Heart left ventricle (tissue), 16 donors: ENCODE measurements at places on chromosomes 2 and 18.

- no peak for DNase-seq
These were observed 21.7 kb upstream of the POLI start for GRCh38 chr18:54247511-54248175.

GRCh38 chr2:68784188-68784587 lies 49.6 kb downstream of the ARHGAP25 start:
- no peak for DNase-seq

GRCh38 chr2:240136671-240137292 lies 677 bp upstream of the COPS9 start:
- DNase-seq: no peak

DNA sequence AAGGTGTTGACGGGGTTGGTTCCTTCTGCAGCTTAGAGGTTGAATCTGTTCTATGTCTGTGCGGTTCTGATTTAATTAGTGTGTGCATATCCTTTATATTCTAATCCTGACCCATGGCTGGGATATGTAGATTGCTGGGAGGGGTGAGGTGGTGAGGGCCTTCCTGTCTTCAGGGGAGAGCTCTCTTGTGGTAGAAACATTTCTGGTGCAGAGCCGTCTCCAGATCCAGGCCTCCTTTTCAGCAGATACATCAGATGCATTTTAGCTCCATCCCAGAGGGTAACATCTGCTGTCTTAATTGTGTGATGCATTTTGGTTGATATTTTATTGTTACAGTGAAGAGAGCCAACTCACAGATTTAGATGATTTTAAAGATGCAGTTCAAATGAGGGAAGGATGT lies 227.8 kb downstream of the AGAP1 start:
- DNase-seq: no peak

- no peak for DNase-seq
These were observed 688.4 kb upstream of the PIK3C3 start for GRCh38 chr18:41266616-41267015.

DNA sequence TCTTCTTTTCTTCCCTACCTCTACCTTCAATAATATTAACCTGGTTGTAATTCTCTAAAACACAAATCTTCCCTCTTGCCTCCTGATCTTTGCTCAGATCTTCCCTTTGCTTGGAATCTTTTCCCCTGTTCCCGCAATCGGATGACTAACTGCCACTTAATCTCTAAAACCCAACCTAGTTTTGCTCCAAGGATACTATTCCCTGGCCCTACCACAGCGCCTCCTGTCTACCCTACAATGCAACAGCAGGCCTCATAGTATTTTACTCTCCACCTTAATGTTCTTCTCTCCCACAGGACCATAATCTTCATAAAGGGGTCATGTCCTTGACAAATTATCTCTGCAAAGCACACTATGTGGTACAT lies 246.8 kb upstream of the TNP1 start:
- no peak for DNase-seq

- no peak for DNase-seq
These were observed 115.5 kb upstream of the ITGA6 start for GRCh38 chr2:172311921-172312345.

DNA sequence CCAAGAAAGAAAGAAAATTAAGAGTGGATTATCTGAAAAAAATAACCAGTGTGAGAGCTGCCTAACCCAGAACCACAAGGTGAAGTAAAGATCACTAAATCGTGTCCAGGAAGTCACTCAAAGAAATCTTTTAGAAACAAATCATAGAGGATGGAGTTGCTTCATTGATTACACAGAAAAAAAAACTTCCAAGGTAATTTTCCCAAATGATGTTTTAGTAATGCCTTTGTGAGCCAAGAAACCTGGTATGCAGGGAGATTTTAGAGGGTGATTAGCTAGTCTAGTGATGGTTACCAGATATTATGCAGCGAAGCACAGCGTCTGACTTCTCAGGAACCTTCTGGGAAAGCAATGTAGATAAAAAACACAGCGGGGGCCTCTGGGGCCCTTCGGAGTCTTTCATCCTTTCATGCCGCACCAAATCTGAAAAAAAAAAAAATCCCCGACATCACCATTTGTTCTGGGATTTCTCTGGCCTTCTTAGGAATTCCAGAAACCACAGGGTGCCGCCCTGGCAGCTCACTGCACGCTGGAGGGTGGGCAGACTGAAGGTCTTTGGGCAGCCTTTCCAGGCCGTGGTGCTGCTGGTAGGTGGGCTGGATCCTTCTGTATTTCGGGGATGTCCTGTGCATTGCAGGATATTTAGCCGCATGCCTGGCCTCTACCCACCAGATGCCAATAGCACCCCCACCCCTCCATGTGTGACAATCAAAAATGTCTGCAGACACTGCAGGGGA lies 17.3 kb downstream of the ALPK2 start:
- DNase-seq: no peak

DNA sequence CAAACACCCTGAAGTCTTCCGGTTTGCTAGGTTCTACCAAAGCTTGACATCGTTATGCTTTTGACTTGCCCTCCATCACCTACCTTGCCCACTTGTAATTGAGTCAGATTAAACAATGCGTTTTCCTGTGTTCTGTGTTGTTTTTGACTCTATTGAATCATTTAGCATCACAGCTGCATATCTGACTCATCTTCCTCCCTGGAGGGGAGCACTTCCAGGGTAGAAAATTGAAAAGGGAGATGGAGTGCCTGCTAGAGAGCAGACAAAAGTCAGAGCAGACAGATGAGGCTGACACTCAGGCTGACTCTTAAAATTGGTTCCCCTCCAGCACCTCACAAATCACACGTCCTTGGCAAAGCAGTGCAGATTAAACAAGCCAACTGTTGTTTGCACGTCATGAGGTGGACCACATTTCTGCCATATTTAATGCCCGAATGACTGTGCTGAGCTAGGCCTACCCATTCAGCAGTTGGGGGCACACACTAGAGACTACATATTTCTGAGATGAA lies 2.2 kb downstream of the MPP4 start:
- no peak for DNase-seq

DNA sequence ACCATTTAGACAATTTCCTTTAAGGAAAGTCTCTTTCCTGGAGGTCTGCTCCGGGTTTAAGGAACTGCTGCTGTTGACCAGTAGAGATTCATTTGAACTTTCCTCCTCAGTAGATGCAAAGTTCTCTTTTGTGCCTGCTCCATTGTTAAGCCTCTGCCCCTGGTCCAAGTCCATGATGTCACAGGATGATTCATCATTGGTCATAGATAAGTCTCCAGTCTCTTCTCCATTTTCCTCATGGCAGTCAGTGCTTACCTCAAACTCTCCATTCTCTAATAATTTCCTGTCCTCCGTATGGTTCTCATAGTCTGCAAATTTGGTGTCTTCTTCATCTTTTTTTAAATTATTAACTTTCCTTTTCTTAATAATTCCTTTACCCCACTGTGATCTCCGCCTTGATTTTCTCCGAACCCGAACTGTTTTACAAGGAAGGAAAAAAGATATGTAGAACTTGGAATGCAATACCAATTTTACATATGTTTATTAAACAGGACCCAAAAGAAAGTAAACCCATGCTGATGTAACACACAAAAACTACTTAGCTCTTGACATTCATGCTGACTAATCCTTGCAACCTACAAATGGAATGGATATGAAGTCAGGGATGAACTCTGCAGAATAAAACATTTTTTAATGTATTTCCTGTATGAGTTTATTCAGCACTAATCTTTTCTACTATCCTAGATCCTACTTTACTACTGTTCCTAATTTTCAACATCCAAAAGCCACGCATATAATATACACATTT lies 169.1 kb downstream of the ATAD2B start:
- DNase-seq: no peak

DNA sequence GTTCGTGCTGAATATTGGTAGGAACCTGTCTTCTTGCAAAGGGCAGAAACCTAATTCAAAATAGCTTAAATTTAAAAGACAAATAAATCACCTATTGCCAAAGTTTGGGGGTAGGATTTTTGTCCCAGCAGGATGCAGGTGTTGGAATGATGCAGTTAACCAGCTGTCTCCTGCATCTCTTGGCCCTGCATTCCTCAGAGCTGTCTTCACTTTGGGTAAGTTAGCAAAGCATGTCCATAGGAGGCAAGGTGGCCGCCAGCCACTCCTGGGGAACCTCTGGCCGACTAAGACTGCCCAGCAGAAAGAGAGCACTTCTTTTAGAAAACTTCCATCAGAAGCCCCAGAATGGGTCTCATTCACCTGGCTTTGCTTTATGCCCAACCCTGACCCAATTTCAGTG lies 20.5 kb upstream of the NYAP2 start:
- no peak for DNase-seq

GRCh38 chr2:65431421-65432226 lies 775 bp downstream of the SPRED2 start:
- DNase-seq: peak; percentile 54

- DNase-seq: no peak
These were observed 51.8 kb downstream of the LDLRAD4 start for GRCh38 chr18:13270279-13270855.

GRCh38 chr2:37630776-37631175 lies 40.7 kb downstream of the CDC42EP3 start:
- DNase-seq: no peak

GRCh38 chr18:52339891-52340371 lies at the start of gene DCC:
Gene DCC (plus strand): TSS chr18:52340197. CDS start chr18:52340788, 591 bp downstream.
- no peak for DNase-seq

- no peak for DNase-seq
These were observed 58.1 kb upstream of the MYT1L start for GRCh38 chr2:2389215-2389614.

- DNase-seq: no peak
These were observed 10.7 kb downstream of the LYPD1 start for GRCh38 chr2:132659331-132659730.

GRCh38 chr2:187210726-187211125 lies 237.3 kb downstream of the CALCRL start:
- DNase-seq: no peak

DNA sequence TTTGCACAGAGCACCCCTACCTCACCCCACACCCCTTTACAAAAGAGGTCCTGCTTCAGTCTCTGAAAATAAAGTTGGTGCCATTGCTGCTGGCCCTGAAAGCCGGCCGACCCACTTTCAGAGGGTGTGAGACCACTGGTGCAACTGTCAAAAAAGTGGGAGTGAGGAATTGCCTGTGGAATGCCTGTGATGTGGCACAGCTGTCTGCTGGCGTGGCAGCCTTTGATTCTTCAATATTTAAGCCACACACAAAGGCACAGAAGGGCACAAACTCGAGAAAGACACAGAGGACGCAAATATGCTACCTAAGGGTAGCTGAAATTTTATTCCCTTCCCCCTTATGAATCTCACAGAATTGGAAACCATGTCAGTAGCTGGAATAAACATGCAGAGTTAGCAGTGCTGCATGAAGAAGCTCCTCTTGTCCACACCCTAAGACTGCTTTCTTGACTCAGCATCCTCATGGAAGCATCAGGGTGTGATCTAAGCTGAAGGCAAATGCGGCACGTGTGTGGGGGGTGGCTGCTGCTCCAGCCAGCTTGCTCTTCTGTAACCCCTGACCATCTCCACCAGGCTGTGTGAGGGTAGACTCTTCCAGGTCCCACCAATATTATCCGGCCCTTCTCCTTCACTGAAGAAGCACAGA lies 92.3 kb downstream of the CELF4 start:
- DNase-seq: no peak

- no peak for DNase-seq
These were observed 82.5 kb downstream of the CERS6 start for GRCh38 chr2:168538534-168538933.

- no peak for DNase-seq
These were observed 133.7 kb upstream of the COPS8 start for GRCh38 chr2:236951830-236952475.

- DNase-seq: no peak
These were observed 52.6 kb downstream of the MRPL35 start for GRCh38 chr2:86251840-86252266.

DNA sequence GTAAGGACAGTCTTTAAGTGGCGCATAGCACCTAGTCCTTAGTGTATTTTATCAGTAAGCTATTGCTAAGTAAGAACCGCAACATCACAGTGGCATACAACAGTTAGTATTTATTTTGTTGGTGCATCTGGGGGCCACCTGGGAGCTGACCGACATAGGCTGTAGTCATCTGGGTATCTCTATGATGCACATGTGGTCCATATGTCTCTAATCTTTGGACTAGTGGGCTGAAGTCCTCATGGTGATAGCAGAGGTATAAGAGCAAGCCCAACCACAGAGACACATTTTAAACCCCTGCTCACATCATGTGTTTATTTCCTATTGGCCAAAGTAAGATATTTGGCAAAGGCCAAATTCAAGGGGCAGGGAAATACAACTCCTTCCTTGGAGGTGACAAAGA lies 2.9 kb downstream of the CAMKMT start:
- DNase-seq: no peak

GRCh38 chr2:218401890-218402289 lies 2.2 kb downstream of the CTDSP1 start:
- peak; percentile 36 for DNase-seq

DNA sequence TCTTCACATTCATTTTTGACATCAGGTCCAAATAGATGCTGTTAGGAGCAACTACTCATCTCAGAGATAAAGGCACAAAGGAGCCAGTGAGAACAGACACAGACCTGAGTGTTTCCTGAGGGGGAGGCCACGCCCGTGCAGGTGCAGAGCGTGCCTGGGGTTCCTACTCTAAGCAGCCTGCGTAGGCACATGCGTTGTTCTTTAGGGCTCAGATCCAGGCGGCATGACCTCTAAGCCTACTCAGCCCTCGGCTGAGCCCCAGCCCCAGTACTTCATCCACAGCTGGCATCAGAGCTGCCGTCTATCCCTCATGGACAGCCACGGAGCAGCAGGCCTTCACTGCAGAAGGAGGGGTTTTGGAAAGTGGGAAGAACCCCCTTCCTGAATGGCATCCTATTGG lies 54.9 kb upstream of the PXDN start:
- DNase-seq: no peak

- DNase-seq: no peak
These were observed 85.4 kb downstream of the RTN4 start for GRCh38 chr2:54964816-54965215.

GRCh38 chr2:172153156-172153555 lies 50.5 kb upstream of the DLX2 start:
- no peak for DNase-seq

DNA sequence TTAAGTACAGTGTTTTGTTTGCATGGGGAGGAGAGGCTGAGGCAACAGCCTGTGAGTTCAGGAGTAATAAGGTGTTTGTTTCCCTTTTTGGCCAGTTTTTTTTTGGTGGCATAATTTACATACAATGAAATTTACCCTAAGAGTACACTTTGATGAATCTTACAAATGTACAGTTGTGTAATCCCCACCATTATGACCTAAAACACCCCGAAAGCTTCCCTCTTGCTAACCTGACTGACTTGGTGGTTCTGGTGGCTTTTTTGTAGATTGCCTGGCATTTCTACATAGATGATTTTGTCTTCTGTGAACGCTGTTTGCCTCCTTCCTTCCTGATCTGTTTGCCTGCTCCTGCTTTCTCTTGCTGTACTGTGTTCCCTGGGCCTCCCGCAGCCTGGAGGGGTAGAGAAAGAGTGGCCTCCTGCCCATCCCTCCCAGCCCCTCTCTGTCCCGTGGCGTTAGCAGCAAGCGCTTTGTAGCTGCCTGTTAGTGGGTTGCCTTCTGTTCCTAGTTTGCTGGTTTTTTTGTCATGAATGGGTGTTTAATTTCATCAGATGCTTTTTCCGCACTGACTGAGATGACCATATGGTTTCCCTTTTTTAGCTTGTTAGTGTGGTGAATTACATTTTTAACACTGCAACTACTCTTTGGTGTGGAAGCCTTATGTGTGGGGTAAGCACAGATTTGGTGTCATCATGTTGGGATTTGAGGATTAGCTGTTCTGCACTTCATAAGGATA lies 32.1 kb downstream of the ASAP2 start:
- no peak for DNase-seq

GRCh38 chr2:218444692-218445357 lies 25.9 kb downstream of the VIL1 start:
- no peak for DNase-seq
